ENCODE measurements at places on chromosomes 4 and X.

- DNase-seq, result no peak
These were observed 23.7 kb downstream of the SLC10A6 start for GRCh38 chr4:86825511-86825910.

- no peak for DNase-seq
These were observed 30.0 kb downstream of the ITM2A start for GRCh38 chrX:79336869-79337815.

DNA sequence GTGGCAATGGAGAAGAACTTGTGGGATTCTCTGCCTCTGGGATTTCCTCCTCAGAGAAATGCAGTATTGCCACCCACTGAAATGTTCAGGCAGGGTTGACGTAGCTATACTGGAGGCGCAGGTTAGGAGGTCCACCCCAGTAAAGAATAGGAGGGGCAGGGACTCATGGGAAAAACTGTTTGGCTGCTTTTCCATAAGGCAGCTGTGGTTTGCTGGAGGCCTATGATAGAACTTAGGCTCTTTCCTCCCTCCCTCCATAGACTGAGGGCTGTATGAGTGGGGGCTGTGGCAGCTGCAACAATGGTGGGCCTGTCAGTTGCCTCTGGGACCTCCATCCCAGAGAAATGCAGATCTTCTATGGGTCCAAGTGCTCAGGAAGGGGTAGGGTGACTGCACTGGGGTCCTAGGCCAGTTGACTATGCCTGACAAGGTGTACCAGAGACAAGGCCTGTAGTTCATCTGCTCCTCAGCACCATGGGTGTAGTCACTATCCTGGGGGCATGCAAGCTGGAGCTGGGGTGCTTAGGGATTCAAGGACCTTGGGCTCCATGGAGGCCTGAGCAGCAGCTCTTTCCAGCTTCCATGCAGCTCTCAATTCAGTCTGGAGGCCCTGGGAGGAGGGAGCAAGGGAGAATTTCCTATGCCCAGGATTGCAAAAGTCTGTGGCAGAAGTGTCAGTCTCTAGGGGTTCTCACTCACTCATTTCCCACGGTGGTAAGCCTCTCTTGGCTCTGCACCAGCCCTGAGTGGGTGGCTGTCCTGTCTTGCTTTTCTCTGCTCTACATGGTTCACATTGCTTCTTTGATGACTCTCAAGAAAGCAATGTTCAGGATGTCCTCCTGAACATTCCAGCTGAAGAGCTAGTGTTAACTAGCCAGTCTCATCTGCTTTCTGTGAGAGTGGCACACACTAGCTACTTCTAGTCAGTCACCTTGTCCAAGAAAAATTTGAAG is 353.0 kb downstream of the IDS start:
- DNase-seq, result no peak

DNA sequence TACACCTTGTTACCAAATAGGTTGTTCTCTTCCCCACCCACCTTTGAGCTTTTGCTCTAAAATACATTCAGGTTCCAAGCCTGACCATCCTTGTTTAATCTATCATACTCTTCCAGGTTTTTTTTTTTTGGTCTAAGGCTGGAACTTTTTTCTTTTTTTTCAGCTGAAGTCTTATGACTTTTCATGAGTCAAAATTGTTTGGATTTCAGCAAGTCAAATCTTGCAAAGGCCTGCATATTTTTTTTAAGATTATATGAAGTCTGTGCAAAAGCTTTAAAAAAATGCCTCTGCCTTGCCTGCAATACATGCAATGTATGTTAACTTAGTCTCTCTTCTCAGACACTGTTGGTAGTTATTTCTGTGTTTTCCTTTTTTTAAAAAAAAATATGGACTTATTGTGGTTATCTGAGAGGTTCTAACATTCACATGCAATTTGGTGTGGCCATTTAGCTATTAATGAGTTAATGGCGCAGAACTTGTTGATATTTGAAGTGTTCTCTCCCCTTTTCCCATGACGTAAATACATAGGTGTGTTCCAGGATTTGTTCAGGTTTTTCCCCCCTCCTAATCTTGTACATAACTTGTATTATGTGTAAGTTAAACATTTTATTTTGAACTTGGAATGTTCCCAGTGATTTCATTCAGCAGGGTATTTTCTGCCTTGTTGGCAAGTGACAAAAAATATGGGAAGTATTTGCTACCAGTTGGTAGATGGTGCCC is 58.7 kb downstream of the CCKAR start:
- no peak for DNase-seq

DNA sequence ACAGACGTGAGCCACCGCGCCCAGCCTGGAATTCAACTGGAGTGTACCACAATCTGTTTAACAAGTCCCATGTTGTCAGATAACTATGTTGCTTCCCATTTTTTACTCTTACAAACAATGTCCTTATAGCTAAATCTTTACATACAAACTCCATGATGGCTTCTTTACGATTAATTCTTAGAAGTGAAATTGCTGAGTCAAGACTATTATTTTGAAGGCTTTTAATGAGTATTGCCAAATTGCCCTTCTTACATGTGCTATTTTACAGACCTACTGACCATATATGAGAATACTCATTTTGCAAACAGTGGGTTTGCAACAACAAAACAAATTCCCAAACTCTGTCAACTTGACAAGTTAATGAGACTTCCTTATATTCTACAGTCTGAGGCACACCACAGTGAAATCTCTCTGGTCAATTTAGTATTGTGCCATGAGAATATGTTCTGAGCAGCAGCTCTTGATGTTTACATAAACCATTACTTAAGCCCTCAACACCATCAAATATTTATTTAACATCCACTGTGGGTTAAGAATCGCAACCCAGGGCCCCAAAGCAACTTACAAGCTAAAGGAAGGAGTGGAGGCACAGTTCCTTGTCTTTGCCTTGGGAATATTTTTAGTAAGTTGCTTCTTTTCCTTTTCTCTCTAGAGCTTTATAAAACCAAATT is 128.5 kb downstream of the SPRY1 start:
- no peak for DNase-seq

DNA sequence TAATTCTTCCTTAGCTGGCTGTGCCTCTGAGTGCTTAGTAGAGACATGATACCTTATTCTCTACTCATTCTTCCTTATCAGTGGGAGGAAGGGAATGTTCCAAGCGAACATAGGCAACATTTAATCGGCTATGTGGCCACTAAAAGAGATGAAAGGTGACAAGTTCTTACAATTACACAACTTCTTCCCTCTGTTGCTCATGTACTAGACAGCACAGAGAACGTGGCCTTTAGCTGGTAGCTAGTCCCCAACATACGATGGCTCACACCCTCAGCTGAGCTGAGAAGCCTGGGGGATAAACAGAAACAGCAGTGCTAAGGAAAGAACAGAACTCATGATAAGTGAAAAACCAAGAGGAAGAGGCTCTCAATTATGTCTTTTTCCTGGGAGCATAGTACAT is 52.2 kb downstream of the APOO start:
- DNase-seq, result no peak

DNA sequence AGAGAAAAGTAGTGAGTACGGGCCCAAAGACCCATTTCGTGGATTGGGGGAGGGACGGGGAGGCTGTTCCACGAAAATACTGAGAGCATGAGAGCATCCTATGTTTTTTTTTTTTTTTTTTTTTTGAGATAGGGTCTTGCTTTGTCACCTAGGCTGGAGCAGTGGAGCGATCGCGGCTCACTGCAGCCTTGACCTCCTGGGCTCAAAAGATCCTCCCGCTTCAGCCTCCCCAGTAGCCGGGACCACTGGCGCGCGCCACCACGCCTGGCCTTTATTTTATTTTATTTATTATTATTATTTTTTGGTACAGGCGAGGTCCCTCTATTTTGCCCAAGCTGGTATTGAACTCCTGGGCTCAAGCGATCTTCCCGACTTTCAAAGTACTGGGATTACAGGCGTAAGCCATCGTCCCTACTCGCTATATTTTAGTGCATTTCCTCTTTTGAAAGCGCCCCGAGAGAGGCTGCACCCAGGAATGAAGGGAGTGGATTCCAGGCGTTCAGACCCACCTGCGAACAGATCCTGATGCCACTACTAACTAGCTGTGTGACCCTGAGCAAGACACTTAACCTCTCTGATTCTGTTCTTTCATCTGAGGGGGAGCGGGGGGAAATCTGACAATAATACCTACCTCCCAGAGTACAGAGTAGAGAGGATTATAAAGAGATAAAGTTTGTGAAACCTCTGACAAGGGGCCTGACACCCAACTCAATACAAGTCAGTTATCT is 5.4 kb upstream of the MSX1 start:
- DNase-seq, result no peak

GRCh38 chrX:9558615-9559014 is 93.8 kb downstream of the TBL1X start:
- no peak for DNase-seq

DNA sequence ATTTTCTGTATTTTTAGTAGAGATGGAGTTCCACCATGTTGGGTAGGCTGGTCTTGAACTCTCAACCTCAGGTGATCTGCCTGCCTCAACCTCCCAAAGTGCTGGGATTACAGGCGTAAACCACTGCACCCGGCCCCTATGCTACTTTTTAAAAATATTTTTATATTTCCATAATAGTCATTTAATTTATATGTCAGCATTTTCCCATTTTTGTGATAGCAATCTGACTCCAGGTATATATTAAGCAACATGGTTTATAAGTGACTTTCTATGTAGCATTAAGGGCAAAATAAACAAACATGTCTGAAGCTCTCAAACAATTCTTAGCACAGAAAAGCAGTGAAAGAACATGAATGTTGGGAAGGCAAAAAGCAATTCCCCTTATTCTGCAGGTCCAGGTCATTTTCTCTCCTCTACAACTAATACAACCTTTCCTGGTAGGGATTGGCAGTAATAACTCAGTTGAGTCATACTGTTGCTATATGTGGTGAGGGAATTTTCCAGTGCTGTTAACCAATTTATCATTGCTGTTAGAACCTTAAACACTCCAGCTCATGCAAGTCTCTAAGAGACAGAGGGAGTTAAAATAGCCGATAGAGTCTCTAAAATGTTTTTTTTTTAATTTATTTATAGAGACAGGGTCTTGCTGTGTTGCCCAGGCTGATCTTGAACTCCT is 24.0 kb downstream of the SMIM14 start:
- DNase-seq, result no peak

DNA sequence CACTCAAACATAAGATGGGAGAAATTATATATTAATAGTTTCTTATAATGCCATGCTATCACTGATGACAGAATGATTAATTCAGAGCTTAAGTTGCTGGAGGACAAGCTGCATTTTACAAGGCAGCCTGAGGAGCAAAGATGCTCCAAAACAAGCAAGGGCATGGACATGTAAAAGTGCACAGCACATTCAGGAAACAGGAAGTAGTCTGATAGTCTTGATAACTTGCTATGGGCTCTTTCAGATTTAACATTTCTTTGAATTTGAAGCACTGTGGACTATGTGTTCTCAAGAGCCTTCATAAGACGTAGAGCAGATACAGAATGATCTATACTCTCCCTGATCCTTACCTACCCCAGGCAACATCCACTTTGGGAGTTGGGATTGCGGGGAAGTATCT is 50.0 kb downstream of the AMMECR1 start:
- DNase-seq, result no peak

- DNase-seq, result no peak
These were observed 8.0 kb downstream of the CTBP1 start for GRCh38 chr4:1240721-1241465.

GRCh38 chr4:74967324-74967723 is 34.4 kb downstream of the PARM1 start:
- no peak for DNase-seq

- no peak for DNase-seq
These were observed 372.9 kb upstream of the NDST3 start for GRCh38 chr4:117661091-117662072.

- no peak for DNase-seq
These were observed 250.5 kb downstream of the STPG2 start for GRCh38 chr4:97892592-97893266.

DNA sequence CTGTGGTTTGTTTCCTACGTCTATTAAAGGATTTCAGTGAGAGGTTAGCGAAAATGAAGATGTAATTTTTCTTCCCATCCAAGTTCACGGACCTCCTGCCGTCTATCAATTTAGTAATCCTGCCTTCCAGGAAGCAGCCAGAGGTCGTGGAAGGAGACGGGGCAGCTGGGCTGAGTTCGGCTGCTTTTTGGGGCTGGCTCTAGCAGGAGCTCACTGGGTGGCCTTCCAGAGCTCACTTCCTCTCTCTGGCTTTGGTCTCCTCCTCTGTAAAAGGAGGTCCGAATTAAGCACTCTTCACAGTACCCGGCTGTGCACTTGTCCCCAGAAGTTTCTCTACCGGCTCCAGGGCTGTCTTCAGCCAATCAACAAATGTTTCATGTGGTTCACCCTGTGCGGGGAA is 295.4 kb downstream of the BCOR start:
- DNase-seq, result no peak

- no peak for DNase-seq
These were observed 1.0 kb upstream of the TLR1 start for GRCh38 chr4:38805530-38806145.

- no peak for DNase-seq
These were observed 48.3 kb downstream of the ABLIM2 start for GRCh38 chr4:8110071-8110986.
